ENCODE measurements at places on chromosomes 7 and 10.

DNA sequence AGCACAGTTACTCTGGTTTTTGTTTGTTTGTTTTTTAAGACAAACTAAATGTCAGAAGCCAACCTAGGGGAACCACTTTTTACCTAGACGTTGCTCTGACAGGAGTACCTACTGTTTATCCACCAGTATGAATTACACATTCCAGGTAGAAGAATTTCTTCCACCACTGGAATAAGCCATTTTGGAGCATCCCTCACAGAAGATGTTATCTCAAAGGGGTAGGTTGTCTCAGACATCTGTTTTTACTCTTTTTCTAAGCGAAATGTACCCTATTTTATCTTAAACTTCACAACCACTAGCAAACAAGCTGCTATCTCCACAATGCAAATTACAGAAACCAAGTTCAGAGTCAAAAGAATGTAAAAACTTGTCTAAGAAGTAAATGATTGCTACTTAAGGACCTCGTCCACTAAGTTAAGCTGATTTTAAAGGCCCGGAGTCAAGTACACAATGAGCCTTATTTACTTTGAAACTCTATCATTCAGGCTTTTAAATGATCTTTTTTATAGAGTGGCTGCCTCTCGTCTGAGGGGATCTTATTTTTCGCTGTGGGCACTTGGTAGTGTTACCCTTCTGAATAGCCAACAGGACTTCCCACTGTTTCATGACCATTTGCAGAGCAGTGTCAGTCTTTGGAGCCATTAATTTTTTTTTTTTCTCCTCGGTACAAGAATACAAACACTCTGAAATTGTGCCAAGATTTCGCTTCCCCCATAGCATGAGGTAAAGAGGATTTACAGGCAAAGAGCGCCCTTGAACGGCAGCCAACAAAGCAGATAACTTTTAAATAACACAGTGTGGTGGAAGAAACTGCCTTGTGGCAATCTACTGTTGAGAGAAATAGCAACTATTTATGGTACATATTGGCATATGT is 15.7 kb upstream of the ARMC3 start:
- DNase-seq: no peak

- DNase-seq: no peak
These were observed 9.2 kb downstream of the PLAU start for GRCh38 chr10:73920089-73920488.

DNA sequence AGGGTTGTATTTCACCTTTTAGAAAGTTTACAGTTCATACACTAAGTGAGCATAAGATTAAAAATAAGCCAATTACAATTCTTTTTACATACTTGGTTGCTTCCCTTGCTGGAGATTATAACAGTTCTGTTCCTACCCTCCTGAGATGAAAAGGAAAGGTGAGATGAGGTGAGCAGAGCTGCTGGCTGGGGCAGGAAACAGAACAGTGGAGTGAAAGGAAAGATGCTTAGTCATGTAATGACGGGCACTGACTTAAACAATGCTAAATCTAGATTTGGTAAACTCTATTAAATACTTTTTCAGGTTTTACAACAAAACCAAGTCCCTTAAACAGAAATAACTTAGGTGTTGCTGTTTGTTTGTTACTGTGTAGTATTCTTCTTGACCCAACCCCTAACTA is 19.9 kb upstream of the ZEB1 start:
- no peak for DNase-seq

DNA sequence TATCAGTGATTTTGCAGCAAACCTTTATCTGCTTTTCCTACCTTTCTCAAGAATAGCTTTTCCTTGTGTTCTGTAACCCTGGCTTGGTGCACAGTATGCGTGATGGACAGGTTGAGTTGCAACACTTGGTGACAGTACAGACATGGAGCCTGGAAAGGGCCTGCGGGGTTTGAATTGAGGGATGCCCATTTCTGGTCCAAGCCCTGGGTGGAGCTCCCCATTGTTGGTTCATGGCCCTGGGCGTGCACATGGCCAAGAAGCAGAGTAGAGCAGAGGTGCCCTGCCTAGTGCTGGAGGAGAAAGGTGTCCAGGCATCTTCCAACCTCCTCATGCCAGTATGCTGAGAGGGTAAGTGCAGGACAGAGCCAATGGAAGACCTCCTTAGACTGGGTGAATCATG is 106.6 kb upstream of the MKLN1 start:
- DNase-seq: no peak

- no peak for DNase-seq
These were observed 15.5 kb upstream of the JAZF1 start for GRCh38 chr7:28195910-28196620.

DNA sequence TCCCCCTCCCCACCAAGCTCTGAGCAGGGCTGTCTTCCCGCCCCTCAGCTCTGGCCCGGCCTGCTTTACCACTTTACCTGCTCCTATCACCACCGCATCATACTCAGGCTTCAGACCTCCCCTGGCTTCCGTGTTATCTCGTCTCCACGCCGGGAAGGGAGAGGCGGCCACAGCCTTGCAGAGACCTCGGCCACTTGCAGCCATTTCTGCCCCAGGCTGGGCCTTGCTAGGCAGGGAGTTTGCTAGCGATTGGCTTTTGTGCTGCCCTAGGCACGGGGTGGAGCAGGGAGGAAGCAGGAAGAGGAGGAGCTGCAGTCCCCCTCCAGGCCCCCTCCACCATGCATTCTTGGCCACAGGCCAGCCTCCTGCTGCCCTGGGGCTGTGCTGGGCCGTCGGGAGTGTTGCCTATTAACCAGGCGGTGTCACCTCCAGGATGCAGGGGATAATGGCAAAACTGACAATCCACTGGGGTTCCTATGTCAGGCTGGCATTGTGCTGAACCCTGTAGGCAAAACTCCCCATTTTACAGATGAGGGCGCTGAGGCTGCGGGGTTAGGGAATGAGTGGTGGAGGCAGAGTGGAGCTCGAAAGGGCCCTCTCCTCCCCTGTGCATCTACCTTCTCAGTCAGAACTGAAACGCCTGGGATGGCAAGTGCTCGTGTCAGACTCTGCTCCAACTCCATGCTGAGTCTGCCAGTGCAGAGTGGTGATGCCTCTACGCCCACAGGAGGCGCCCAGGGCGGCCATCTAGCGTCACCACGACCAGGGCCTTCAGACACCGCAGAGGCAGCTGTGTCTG is at the start of gene PYROXD2:
PYROXD2 (minus strand) TSS at position 251 of the 799 bp plus-strand sequence; CDS start at position 204, 47 bp downstream.
- DNase-seq: peak; percentile 78

DNA sequence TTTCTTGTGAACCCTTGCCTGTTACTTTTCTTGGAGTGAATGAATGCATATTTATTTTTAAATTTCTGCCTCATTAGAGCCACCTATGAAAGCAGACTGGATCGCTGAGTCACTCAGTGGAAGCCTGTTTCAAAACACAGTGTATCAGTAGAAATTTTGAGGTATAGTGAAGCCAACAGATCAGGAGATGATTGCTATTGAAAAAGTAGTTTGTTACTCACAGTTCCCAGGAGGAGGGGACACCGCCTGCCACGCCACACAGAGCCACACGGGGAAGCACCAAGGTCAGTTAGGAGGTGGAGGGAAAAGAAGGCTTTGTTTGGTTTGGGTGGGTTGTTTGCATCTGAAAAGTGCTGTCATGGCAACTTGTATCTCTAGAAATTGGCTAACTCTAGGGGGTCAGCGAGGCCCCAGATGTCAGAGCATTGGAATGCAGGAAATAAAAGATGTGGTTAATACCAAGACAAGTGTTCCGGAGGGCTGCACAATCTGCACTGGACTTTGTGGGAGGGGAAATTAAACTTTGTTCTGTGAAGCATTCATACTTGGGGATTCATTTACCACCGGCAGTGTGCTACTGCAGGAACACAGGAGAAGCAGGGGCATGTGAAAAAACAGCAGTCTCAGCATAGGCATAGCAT is 106.4 kb upstream of the SDK1 start:
- DNase-seq: no peak

- no peak for DNase-seq
These were observed 7.0 kb downstream of the PRF1 start for GRCh38 chr10:70595566-70596016.

DNA sequence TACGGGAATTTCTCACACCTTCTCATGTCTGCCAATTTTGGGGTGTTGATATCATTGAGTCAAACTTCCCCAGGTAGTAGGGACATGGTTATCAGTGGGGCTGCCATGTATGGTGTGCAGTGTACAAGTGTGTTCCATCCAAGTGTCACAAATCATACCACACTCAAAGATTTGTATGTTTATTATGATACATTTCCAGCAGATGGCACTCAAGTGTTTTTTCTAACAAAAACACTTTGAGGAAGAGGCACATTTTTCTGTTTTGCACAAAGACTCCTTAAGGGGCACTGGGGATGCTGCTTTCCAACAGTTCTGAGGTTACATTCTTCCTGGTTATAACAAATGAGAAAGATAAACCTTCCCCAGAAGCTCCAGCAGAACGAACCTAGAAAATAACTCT is 414.5 kb downstream of the REEP3 start:
- no peak for DNase-seq

DNA sequence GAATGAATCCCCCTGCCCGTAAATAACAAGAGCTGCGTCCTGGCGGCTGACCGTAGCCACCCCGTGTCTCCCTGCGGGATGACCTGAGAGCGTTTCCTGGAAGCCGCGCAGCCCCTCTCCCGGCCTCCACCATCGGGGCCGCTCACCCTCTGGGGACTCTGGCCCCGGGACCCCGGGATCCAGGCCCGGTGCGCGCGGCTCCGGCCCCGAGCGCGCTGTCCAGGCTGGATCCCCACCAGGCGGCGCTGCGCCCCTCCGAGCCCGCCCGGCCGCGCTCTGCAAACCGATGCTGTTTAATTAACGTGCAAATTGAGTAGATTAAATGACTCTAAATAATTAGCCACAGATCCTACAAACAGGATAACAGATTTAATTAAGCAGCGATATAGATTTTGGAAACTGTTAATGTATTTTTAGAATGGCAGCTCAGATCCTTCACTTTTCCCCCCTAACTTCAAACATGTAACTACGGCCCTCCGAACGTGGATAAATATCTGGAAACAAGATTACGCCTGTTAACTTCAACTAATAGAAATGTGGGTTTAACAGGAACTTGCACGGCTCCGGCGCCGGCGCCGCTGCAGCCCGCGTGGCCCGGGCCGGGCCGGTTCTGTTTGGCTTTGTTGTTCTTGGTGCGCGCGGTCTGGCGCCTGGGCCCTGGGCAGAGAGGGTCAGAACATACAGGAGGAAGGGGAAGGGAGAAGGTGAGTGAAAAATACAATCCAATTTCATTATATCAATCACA is 7.1 kb upstream of the UNCX start:
- DNase-seq: no peak

GRCh38 chr7:38312821-38313220 is 39.4 kb upstream of the TARP start:
- DNase-seq: no peak

- no peak for DNase-seq
These were observed 155.8 kb downstream of the GPAM start for GRCh38 chr10:112027731-112028280.

DNA sequence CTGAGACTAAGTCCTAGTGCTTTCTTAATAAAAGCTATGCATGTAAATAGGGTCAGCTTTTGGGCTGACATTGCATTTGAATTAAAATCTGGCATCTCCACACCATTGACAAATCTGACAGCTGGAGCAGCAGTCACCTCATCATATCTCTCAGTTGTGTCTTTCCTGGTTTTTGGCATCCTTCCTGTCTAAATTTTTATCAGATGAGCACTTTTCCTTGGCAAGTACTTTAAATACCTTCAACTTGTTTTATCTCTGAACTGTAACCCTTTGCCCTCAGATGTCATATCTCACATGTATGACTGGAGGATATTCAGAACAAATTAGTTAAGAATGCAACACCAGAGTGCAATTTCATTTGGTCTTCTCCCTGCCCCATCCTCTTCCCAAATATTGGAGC is 1066.2 kb downstream of the LRMDA start:
- no peak for DNase-seq

- no peak for DNase-seq
These were observed 214.5 kb downstream of the MBL2 start for GRCh38 chr10:52558090-52558489.

DNA sequence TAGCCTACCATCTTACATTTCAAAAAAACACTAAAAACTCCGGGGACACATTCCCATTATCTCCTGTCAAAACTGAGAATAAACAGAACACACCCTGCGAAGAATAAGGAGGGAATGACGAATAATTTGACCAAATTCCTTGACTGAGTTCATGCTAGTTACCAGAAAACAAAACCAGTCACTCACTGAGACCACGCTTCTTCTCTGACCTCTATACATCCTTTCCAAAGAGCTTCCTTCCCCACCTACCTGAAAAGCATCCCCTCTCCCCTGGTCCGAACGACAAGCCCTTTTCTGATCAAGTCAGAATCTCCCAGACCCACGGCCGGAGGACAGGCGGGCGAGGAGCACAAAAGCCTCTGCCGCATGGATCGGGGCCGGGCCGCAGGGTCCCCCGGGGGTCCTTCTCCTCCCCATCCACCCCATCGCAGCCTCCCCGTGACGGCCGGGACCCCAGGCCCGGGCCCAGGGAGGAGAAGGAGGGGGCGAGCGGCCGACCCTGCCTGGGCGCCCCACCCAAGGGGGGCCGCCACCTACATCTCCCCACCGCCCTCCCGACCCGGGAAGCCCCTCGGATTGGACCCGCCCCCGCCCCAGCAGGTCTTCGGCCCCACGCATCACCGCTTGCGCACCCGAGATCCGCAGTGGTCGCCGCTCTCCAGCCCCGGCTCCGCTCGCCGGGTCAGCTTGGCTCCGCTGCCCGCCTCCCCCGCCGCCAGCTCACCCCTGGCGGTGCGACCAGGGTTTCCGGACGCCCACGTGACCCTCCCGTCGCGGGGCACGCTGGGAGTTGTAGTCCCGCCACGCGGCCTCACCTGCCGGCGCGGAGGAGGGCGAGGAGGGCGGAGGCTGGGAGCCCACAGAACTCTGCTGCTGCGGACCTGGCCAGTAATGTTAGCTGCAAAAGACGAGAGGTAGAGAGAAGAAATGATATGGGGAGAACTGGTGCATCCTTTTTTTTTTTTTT is at the start of gene SLC37A3:
SLC37A3 (minus strand) TSS at position 747 of the 967 bp plus-strand sequence. CDS start 16,004 bp downstream, outside the sequence.
- peak; percentile 11 for DNase-seq

DNA sequence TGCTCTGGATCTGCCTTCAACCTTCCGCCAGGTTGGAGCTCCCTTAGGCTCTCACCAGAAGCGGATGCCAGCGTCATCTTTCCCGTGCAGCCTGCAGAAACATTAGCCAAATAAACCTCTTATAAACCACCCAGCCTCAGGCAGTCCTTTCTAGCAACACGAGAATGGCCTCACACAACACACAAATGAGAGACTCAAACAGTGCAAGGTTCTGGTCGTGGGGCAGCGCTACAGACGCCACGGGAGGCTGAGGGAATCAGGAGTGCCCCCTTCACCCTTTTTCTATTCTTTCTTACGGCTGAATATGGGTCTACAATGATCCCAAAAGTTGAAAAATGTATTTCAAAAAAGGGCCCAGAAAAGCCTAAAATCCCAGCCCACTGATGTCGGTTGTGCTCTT is 96.4 kb downstream of the FOXL3 start:
- DNase-seq: no peak

- no peak for DNase-seq
These were observed 162.1 kb upstream of the FOXK1 start for GRCh38 chr7:4519819-4520520.

All from AG09309 (cell line).